ENCODE measurements at places on chromosomes 5 and 9.

DNA sequence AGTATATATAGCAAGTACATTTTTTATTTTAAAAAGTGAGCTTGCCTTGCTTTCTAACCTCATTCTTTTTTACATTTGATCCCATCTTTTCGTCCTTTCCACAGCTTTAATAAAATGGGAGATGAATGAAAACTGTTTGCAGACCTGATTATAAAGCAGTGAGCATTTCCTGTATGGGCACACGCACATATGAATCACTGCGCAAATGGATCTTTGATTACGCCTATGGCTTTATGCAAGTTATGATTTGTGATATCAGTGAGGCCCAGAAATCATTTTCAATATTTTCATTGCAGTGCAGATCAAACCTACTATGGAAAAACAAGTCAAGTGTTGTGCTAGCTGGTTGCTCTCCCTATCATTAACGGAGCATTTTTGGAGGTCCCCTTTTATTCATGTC lies 1073.0 kb downstream of the MAT2B start:
- DNase-seq = no peak

GRCh38 chr9:129701054-129701453 lies 35.6 kb downstream of the PRRX2 start:
- DNase-seq = no peak

DNA sequence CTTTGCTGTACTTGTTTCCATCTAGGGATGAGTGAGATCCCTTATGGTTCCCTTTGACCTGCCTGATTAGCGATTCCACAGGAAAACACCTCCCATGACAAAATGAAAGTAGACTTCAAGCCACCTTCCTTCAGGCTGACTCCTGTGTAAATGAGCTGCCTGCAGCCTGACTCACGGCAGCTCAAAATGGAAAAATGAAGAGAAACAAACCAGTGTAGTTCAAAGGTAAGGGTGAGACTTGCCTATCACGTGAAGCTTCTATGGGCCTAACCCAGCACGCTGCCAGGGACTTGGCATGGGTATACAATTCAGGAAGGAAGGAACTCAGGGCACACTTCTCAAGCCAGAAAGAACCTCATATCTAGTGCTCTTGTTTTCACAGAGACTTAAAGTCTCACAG lies 110.1 kb upstream of the LRRTM2 start:
- DNase-seq = no peak

- DNase-seq = peak; percentile 68
These were observed 2.5 kb downstream of the GPBP1 start for GRCh38 chr5:57176350-57176857.

GRCh38 chr5:169354263-169354662 lies 53.3 kb upstream of the SLIT3 start:
- DNase-seq = peak; percentile 60

- DNase-seq = no peak
These were observed 106.5 kb downstream of the EGFLAM start for GRCh38 chr5:38364825-38365224.

DNA sequence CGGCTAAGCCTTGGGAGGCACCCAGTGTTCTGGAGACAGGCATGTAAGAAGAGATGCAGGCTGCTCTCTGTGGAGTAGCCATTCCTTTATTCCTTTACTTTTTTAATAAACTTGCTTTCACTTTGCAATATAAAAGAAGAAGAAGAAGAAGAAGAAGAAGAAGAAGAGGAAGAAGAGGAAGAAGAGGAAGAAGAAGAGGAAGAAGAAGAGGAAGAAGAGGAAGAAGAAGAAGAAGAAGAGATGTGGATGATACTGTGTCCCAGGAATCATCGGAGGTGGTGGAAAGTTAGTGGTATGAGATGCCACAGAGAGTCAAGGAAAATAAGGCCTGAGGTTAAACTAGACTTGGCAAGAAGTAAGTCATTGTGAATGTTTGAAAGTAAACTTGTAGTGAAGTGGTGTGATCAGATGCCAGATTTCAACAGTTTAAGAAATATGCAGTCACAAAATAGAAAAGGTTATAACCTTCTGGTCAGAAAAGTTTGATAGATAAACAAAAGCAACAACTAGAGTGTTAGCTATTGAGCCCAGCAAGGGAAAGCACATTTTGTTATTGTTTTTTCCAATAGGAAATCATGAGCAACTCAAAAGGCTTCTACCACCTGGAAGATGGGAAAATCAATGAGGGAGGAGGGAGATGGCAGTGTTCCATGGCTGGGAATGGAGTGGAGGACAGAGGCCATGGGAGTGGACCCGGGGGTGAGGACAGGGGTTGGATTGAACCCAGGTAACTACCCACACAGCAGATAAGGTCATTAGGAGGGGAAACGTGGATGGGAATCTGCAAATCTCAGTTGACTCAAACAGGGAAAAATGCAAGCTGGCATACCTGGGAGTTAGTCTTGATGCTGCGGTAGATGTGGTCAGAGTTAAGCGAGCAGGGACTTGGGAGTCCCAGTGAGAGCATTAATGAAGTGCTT lies 16.8 kb downstream of the AOPEP start:
- no peak for DNase-seq

- no peak for DNase-seq
These were observed 81.7 kb downstream of the LHFPL2 start for GRCh38 chr5:78566747-78567425.

DNA sequence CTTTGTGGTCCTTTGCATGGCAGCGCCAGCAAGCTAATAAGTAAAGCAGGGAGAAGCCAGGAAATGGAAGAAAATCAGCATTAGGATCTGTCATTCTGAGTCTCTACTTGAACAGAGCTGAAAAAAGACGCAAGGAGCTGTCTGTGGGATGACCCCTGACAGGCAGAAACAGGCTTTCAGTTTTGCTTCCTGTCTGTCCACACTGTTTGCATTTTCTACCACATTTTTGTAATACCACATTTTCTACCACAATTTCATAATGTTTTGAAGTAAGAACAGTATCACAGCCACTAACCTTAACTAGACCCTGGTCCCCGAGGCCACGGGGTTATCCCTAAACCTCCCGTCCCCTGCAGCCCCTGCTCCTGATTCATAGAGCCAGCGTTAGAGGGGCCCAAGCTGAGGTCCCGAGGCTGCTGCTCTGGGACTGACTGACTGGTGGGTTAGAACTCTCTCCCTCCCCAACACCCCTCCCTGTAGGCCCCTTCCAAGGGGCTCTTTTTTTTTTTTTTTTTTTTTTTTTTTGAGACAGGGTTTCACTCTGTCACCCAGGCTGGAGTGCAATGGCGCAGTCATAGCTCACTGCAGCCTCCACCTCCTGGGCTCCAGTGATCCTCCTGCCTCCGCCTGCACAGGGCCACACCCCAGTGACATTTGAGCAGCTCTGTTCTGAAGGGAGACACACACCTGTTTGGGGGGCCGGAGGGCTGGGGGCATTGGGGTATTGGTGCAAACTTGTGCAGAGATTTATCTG lies 4.0 kb upstream of the CLIC3 start:
- DNase-seq = peak; percentile 56

DNA sequence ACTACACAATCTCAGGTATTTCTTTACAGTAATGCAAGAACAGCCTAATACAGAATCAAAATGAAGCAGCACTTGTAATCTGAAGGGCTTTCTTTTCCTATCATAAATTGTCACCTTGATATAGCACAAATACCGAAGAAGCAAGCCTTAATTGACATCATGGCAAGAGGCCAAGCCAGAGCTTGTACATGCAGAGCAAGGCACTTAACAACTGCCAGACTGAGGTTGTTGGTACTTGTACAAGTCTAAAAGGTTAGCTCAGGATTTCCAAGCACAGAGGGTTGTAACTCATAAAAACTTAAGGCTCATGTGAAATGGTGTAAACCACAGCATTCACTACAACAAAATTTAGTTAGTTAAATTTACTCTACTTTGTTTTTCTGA lies 158.8 kb upstream of the SPEF2 start:
- DNase-seq = no peak

- no peak for DNase-seq
These were observed 144.0 kb downstream of the MYO10 start for GRCh38 chr5:16791904-16792597.

GRCh38 chr9:137353223-137354152 lies 51.4 kb upstream of the NRARP start:
- DNase-seq = no peak

GRCh38 chr9:127980060-127980705 lies 606 bp downstream of the EEIG1 start:
- DNase-seq = no peak

- peak; percentile 99 for DNase-seq
These were observed at the start of gene CDC23 for GRCh38 chr5:138213161-138214029. TSS of gene CDC23 (minus strand) at chr5:138213323. CDS start at chr5:138213312, 11 bp downstream.

- no peak for DNase-seq
These were observed 28.3 kb upstream of the TGFBR1 start for GRCh38 chr9:99076483-99077171.

GRCh38 chr9:33429256-33429985 lies 18.0 kb downstream of the AQP3 start:
- DNase-seq = no peak

DNA sequence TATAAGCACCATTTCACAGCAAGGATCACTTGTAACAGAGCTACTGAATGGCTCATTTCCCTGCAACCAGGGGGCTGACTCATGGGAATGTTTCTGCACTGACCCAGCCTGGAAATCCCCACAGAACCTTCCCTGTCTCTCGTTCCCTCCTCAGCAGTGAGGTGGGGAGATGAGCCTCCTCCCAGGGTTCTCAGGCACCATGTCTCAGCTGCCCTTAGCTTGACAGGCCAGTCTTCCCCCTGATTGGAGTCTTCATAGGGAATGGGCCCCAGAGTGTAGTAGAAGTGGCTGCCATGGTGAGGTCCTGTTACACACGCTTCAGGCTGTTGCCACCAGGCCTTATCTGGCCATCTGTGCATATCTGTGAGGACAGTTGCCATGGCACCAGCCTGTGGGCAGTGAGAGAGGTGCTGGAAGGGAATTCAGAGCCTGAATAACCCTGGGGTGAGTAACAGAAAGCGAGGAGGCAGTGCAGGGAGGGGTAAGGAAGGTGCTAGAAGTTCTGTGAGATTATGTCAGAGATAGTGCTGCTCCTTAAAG lies 324.4 kb downstream of the ENC1 start:
- DNase-seq = peak; percentile 93

- peak; percentile 24 for DNase-seq
These were observed at the start of gene PCDH1 for GRCh38 chr5:141878186-141878710. TSS of gene PCDH1 (minus strand) at chr5:141878410. CDS start at chr5:141878262, 148 bp downstream.

GRCh38 chr5:143557061-143557818 lies 153.8 kb upstream of the NR3C1 start:
- peak; percentile 90 for DNase-seq

DNA sequence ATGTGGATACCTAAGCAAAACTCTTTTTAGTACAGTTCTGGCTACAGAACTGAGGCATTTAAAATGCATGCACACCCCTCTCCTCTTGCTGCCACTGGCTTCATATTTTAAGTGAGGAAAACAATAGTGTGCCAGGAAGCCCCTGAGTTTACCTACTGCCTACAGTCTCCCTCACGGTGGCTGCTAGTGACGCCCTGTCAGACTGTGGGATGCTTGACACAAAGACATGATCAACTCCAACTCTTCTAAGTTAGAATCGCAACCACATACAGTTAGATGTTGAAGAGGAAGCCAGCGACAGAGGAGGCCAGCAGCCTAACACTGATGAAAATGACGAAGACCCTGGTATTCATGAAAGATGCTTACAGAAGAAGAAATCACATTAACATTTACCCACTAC lies 1.3 kb downstream of the SEC16A start:
- DNase-seq = no peak

- DNase-seq = no peak
These were observed 14.9 kb upstream of the SLC22A5 start for GRCh38 chr5:132354381-132355139.

DNA sequence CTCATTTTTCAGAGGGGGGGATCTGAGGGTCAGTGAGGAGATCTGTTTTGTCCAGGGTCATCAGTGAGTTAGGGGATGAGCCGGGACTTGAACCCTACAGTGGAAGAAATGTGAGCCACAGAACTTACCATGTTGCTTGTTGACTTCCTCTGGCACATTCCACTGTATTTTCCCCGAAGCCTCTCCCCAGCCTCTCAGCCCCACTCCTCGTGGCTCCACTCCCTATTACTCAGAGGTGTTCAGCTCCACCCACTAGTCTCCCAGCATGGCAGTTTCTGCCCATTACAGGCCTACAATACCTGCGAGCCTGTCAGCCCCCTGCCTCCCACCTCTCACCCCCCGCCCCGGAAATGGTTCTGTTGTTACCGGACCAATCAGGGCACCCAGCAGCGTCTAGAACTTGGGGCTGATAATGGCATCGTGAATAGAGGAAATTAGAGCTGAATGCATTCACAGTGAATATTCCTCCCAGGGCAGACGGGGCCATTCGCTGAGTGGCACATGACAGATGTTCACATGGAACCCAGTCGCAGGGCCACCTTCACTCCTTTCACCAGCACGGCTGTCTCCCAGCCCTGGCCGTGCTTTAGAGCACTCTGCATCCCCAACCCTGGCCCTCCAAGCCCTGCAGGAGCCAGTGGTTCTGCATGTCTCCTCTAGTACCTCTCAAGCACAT lies 81.6 kb downstream of the KCNIP1 start:
- DNase-seq = no peak

- peak; percentile 79 for DNase-seq
These were observed 34.3 kb upstream of the RPS23 start for GRCh38 chr5:82312373-82312856.

DNA sequence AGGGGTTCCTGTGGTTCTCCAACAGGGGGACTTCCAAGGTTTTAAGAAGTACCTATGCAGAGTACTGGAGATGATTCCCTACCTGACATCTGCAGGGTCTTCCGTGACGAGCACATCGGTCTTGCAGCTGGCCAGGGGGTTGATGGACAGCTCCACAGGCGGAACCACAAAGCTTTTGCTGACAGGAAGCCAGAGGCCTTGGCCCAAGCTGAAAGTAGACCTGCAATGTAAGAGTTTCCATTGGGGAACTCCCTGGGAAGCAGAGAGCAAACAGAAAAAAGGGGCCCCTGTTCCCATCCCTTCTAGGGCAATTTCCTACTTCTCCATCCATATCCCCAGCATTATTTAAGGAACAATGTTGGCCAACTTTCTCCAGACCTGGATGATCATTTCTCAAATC lies 288.0 kb downstream of the TRIM32 start:
- DNase-seq = no peak

- DNase-seq = no peak
These were observed 306.7 kb downstream of the NFIB start for GRCh38 chr9:14007190-14007769.

GRCh38 chr5:135878156-135878620 lies 17.5 kb downstream of the IL9 start:
- DNase-seq = no peak

- DNase-seq = peak; percentile 9
These were observed 14.7 kb downstream of the MPDZ start for GRCh38 chr9:13264788-13265187.

GRCh38 chr5:129041196-129041881 lies 53.2 kb upstream of the ISOC1 start:
- no peak for DNase-seq

GRCh38 chr5:174844971-174845370 lies 120.6 kb downstream of the MSX2 start:
- DNase-seq = no peak

- no peak for DNase-seq
These were observed 221.1 kb downstream of the ISL1 start for GRCh38 chr5:51604324-51604723.
